ENCODE measurements at places on chromosomes 2 and 18.

DNA sequence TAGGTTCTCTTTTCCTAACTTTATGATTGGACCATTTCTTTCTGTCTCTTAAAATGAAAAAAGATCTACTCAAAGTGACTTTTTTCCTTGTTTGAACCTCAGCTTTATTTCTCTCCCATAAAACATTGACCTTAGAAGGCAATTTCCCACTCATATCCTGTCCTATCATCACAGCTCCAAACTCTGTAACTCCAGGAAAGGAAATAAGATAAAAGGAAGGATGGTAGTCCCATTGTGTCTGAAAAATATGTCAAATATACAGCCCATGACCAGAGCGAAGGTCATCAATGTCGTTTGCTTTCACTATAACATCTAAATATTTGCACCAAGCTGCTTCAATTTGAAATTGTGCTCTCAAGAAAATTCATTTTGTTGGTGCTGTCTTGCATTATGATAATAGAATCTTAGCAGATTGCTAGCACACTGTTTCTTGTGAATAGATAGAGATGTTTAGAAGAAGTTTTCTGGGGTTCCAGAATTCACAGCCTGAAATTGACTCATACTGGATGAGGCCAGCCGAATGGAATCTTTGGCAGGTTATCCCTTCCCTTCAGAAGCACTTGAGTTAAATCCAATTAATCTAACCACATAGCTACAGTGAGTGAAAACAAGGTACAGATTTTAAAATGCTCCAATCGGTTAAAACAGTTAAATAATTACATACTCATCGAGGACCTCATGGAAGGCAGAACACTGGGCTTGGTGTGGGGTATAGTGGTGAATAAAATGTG, 95.1 kb downstream of the CRIM1 start:
- DNase-seq: no peak

GRCh38 chr2:198129609-198130008, 325.2 kb downstream of the PLCL1 start:
- DNase-seq: no peak

DNA sequence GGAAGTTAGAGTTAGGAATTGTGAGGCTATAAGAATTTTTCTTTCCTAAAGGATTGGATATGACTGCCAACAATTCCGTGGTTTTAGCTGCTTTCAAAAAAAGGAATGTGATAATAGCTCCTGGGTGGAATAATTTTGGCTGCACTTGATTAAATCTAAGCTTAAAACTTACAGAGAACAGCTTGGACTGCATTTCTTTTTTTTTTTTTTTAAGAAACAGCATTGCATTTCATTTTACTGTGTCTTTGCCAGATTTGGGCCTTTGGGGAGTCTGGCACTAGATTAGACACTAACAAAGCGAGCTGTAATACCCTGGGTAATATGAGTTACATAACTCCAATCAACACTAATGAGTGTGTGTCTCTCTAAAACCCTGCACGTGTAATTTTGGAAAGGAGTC, 37.8 kb upstream of the ZNF397 start:
- DNase-seq: no peak

DNA sequence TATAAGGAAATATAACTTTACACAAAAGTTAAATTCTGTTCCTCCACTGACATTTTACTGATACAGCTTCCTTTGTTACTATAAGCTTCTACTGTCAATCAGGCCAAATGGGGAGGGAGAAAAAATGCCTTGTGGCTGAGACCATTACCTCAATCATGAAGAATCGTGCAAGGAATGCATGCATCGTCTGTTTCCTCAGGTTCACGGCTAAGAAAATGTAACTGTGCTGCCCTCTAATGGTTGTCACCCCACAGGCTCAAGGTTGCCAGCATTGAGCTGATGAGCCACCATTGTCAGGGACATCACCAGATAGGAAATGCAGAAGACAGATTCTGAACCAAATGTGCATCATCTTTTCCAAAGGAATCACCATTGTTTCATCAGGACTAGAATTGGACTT, 426.9 kb downstream of the CDH2 start:
- peak; percentile 69 for DNase-seq

DNA sequence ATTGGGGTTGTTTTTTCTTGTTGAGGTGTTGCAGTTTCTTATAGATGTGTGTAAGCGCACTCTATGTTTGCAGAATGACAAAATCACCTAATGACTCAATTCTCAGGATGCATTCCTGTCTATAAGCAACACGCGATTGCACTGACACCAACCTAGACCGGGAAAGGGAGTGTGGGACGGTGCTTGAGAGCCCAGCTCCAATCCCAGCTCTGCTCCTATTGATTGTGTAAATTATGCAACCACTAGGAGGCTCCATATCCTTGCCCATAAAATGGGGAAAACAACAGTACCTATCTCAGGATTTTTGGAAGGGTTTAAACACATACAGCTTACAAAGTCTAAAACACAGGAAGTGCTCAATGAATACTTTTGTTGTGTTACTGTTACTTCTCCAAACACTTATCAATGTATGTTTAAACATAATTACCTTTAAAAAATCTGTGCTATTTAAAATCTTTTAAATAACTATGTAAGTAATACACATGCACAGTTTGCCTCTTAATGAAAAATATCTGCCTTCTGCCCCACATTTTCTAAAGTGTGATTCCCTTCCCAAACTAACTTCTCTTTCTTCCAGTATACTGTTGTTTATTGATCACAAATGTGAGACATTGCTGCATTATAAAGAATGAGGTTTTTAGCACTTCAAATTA, 132.5 kb downstream of the SPHKAP start:
- peak; percentile 35 for DNase-seq

- no peak for DNase-seq
Measured at GRCh38 chr2:11208083-11208482, 52.8 kb downstream of the SLC66A3 start.

GRCh38 chr2:161676902-161677496, 52.8 kb downstream of the SLC4A10 start:
- DNase-seq: no peak

DNA sequence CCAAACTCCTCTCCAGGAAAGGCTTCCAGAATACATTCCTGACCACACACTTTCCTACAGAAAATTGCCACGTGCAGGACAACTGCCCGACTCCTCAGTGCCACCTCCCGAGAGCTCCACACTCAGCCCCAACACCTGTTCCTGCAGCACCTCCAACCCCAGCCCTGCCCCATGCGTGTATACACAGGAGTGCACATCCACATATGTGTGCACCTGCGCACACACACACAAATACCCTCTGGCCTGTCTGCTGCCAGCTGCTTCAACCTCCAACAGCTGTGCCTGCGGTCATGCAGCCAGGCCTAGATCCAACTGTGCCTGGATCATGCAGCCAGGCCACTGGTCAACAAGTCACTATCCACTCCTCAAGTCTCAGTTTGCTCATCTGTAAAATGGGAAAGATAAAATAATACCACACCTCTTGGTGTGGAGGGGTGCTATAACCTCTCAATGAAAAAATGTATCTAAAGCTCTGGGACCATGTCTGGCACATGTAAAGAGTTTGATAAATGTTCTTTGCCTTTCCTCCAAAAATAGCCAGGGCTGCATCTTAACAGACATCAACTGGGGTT, 152.1 kb upstream of the ID2 start:
- DNase-seq: no peak

GRCh38 chr2:5937851-5938565, 245.8 kb downstream of the SOX11 start:
- no peak for DNase-seq

DNA sequence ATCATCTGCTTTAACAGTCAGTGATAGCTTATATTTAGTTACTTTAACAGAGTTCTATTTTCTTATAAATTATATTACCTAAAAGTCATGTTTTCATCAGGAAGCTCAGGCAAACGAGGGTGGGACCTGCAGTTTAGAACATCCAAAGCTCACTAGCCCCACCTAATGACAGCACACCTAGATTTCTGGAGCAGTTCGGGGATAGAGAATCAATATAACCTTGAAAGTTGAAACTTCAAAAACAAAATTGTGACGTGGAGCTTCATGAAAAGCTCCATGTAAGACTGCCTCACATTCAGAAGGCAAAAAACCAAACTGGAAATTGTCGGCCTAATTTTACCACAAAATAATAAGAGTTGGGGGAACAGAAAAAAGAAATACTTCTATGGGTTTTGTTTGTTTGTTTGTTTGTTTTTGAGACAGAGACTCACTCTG, 185.9 kb upstream of the CCDC150 start:
- DNase-seq: peak; percentile 33

- DNase-seq: no peak
Measured at GRCh38 chr18:25976554-25976953, 113.9 kb downstream of the SS18 start.

GRCh38 chr2:241563571-241563980, 5.0 kb downstream of the BOK start:
- no peak for DNase-seq

DNA sequence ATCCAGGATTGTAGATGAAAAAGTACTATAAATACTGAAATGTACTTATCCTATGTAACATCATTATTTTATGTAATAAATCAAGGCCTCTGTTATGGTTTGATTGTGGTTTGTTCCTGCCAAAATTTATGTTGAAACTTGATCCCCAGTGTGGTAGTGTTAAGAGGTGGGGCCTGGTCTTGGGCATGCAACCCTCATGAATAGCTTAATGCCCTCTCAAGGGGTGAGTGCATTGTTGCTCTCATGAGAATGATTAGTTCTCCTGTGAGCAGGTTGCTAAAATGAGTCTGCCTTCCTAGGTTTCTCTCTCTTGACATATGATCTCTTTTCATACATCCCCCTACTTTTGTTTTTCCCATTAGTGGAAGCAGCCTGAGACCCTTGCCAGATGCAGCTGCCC, 915.4 kb downstream of the TSN start:
- DNase-seq: no peak

DNA sequence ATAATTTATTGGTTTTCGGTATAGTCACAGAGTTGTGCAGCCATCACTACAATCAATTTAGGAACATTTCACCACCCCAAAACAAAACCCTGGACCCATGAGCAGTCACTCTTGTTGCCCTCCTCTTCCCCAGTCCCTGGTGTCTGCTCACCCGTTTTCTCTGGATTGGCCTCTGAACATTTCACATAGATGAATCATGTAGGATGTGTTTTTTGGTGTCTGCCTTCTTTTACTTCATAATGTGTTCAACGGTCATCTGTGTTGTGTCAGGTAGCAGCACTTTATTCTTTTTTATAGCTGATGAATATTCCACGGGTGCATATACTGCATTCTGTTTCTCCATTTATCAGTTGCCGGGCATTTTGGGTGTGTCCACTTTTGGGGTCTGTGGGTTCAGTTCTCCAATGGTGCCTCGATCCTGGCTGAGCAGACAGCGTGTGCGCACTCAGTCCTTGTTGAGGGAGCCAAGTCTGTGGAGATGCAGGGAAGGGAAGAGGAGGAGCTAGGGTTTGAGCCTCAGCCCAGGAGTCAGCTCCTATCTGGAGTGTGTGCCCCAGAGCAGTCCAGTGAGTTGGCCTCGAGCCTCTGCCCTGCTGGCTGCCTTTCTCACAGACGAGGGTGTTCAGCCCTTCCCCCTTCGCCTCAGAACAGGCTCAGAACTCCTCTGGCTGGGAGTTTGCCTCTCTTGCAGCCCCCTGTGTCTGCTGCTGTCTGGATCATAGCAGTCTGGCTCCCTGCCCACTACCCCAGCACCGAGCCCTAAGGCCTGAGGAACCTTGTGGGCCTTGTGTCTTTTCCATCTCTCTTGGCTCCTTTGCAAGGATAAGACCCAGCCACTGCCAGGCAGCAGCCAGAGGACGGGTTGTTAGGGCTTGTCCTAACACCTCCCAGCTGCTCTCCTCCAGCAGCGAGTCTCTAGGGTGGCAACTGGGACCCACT, 18.0 kb downstream of the C2orf74 start:
- DNase-seq: no peak

- DNase-seq: peak; percentile 69
Measured at GRCh38 chr18:79933765-79934164, 17.7 kb downstream of the SLC66A2 start.

- DNase-seq: no peak
Measured at GRCh38 chr2:190202604-190203003, 117.0 kb downstream of the HIBCH start.

GRCh38 chr2:216557413-216557812, 58.8 kb downstream of the RPL37A start:
- no peak for DNase-seq

DNA sequence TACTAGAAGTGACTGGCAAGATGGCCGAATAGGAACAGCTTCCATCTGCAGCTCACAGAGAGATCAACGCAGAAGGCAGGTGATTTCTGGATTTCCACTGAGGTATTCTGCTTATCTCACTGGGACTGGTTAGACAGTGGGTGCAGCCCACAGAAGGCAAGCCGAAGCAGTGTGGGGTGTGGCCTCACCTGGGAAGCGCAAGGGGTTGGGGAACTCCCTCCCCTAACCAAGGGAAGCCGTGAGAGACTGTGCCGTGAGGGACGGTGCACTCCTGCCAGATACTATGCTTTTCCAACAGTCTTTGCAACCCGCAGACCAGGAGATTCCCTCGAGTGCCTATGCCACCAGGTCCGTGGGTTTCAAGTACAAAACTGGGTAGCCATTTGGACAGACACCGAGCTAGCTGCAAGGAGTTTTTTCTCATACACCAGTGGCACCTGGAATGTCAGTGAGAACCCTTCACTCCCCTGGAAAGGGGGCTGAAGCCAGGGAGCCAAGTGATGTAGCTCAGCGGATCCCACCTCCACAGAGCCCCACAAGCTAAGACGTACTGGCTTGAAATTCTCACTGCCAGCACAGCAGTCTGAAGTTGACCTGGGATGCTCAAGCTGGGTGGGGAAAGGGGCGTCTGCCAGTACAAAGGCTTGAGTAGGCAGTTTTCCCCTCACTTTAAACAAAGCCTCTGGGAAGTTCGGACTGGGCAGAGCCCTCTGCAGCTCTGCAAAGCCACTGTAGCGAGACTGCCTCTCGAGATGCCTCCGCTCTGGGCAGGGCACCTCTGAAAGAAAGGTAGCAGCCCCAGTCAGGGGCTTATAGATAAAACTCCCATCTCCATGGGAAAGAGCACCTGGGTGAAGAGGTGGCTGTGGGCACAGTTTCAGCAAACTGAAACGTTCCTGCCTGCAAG, 40.1 kb downstream of the PLEK start:
- DNase-seq: no peak

DNA sequence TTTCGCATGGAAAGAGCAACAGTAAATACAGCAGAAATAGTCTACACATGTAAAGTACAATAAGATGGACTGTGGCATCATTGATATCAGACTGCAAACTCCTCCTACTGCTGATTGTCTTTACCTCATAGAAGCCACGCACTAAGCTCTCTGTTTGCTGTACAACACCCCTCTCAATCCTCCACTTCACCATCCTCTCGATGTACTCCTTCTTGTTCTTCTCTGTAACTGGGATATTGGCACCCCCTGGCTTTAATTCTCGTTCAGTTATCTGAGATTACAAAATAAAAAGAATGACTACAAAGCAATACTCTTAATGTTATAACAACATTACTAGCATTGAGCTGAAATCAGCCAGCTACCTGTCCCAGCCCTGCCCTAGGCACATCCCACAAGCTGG, 49.3 kb upstream of the STK17B start:
- no peak for DNase-seq

GRCh38 chr2:232073699-232074098, 112.2 kb downstream of the DIS3L2 start:
- DNase-seq: no peak

Data from WTC11 (cell line).